ENCODE measurements at places on chromosomes 3 and 15.

- DNase-seq: peak; percentile 88
Observed at GRCh38 chr3:153161714-153162512, at the start of gene RAP2B. Gene RAP2B (plus strand): TSS chr3:153162226. CDS start chr3:153162694, 468 bp downstream.

GRCh38 chr3:4985330-4986174 lies 6.3 kb downstream of the BHLHE40 start:
- no peak for DNase-seq

DNA sequence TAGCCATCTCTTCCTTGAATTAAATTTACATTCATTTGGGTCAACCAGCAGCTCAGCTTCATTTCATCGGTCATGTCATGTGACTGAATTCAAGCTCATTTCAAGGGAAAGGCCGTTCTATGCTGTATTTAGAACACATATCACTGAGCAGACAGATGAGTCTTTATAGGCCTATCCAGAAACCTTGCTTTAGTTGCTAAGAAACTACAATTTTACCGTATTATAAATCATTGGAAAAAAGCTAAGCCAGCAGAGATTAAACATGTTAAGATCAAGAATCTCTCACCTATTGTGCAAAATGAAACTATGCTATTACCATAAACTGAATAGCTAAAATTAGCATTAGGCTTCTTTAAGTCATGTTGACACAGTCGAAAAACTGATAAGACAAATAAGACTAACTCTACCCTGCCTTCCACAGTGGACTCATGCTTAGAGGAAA lies 2.2 kb downstream of the NPTN start:
- DNase-seq: no peak

- DNase-seq: no peak
Observed at GRCh38 chr3:72289692-72290071, 504.7 kb upstream of the PROK2 start.

DNA sequence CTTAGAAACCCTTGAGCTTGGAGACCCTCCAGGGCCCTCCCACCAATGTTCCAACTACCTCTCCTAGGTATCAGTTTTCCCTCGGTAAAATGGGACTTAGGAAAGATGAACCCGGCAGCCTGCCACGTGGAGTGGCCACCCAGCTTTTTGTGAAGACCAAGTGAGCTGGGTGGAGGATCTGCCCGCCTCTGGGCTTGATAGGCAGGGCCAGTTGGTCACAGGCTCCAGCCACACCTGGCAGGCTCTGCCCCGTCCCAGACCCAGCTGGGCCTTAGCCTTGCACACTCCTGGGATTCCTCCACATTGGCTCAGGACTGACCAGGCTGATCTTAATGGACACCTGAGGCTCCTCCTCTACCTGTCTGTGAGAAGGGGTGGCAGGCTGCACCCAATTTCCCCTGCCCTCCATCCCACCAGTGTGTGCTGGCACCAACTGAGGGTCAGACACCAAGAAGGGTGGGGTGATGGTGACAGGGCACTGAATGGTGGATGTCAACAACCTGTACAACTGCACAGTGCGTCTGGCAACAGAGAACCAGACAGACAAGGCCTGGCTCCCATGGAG lies 761 bp upstream of the GRIP2 start:
- no peak for DNase-seq

Measured in activated T-helper 1 cell treated with anti-CD3 and anti-CD28 coated beads, Interleukin-12 subunit alpha, Interleukin-12 subunit beta, Interleukin-2, Interleukin-4 antibody, amounts not matched to agents 30 ng/mL and 10 ng/mL and 1 ng/mL, durations not matched to agents 14 hours and 24 hours and 36 hours (primary cell).